ENCODE measurements at places on chromosomes 5 and 9.

GRCh38 chr5:177557041-177557647, 2.8 kb upstream of the FAM193B start:
- DNase-seq, result no peak

GRCh38 chr9:71263451-71263850, 142.0 kb upstream of the TRPM3 start:
- DNase-seq, result no peak

DNA sequence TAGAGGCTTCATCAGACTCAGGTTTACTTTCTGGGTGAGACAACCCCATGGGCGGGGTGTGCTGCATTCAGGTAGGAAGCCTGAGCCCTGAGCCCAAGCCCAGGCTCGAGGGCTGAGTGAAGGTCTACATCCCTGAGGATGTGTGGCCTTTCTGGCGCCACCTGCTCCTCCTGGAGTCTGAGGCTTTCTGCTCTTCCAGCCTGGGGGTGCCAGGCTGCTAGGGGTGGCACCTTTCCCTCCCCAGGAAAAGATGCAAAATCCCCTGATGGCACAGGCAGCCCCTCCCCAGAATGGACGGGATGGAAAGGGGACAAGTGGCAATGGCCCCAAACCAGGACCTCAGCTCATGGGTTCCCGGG, 44.4 kb upstream of the PRRC2B start:
- no peak for DNase-seq

GRCh38 chr9:137694962-137695875, 76.4 kb downstream of the EHMT1 start:
- DNase-seq, result no peak

DNA sequence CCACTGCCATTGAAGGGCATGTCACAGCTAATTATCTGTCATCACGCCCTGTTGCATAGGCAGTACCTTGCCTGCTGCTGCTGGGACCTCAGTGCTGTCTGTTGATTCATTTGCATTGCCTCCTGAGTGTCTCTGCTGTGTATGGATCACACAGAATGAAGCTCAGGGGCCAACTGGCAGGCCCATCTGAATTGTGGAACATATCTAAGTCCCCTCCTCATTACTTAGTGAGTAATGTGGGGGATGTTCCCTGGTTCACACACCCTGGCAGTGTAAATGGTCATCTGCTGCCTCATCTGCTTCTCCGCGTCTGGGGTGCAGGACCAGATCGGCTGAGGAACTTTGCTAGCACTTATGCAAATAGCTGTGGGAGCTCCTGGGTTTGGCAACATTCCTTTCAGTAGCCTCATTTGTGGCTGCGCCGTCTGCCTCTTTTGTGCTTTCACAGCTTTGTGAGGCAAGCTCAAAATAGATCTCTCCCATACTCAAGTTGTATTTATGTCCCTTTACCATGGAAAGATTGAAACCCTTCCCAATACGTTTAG, 25.4 kb downstream of the TYRP1 start:
- peak; percentile 14 for DNase-seq

DNA sequence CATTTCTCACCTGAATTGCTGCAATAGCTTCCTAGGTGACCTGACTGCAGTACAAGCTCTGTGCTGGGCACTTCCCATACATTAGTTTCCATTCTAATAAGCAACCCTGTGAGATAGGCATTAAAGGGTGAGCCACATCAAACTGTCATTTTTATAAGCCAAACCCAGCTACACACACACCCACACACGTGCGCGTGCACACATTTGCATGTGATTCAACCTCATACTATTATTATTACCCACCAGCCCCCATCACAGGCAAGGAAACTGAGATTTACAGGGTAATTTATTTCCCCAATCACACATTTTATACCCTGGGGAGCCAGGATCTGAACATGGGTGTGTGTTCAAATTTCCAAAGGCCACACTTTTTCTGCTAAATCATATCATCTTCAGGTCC, 93.6 kb downstream of the TTLL11 start:
- no peak for DNase-seq
